ENCODE measurements at places on chromosomes 7 and 10.

DNA sequence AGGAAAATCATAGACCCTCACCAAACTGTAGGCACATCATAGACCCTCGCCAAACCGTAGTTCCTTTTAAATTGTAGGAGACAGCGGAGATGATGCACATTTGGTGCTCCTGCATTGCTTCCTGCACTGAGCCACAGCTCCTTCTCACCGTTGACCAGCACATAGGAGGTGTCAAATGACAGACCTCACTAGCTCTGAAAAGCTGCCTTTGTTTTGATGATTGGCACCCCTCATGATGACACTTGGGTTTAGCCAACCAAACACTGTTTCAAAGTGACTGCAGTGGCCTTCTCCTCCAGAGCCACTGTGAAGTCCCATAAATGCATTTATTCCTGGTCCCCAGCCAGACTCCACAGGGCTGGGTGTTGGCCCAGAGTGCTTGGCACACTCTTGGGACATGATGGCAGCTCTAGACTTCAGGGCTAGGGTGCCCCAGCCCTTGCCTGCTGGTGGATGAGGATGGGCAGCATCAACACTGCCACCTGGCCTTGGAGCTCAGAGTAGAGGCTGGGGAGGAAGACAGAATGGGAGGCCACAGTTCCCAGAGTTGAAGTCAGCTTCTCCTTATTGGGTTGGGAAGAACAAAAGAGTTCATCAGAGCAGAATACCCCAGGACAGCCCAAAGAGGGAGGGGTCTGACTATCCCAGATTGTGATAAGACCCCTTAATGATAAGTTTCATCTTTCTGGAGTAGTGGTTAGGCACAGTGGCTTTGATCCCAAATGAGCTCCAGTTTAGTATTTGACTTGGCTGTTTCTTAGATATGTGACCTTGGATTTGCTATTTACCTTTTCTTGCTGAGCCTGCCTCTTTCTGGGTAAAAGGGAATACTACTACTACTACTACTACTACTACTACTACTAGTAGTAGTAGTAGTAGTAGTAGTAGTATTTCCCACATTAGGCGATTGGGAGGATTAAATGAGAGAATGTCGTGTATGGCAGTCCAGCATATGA is 75.3 kb downstream of the MTPN start:
- DNase-seq = no peak

DNA sequence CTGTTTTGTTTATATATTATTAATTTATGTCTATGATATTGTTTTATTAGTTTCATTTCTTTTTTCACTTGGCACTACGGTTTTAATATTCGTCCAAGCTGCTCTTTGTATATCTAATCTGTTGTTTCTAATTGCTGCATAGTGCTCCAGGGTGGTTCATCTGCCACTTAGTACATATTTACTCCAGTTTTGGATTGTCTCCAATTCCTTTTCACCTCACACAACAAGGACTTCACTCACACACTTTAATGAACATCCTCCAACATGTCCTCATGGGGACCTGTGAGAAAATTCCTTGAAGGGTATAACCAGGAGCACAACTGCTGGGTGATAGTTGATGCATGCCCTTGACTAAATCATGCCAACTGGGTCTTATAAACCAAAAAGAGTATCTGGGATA is 14.1 kb upstream of the NOC3L start:
- DNase-seq = no peak

DNA sequence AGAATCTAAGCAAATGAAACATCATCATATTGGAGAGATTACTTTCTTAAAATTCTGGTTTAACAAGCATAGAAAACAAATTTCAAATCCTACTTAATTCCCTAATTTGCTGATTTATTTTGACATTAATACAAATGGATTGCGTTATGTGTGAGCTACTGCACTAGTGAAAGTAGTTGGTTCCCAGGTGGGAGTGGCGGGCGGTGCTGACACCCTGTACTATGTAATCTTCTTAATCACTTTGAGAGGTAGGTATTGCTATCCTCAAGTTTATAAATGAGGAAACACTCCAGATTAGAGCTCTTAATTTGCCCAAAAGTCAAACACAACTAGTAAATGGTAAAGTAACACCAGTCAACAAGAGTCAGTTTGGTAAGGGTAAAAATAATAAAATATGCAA is 131.1 kb downstream of the ELAPOR2 start:
- no peak for DNase-seq

DNA sequence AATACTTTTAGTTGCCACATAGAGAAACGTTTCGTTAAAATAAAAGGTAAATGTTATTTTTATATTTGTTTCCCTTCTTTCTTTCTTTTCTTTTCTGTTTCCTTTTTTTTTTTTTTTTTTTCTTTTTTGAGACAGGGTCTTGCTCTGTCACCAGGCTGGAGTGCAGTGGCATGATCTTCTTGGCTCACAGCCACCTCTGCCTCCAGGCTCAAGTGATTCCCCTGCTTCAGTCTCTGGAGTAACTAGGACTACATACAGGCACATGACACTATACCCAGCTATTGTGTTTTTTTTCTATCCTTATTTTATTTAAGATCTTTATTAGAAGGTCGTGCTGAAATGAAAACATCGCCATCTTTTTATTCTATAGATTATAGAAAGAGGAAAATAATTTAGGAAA is 661.8 kb upstream of the MBL2 start:
- no peak for DNase-seq

DNA sequence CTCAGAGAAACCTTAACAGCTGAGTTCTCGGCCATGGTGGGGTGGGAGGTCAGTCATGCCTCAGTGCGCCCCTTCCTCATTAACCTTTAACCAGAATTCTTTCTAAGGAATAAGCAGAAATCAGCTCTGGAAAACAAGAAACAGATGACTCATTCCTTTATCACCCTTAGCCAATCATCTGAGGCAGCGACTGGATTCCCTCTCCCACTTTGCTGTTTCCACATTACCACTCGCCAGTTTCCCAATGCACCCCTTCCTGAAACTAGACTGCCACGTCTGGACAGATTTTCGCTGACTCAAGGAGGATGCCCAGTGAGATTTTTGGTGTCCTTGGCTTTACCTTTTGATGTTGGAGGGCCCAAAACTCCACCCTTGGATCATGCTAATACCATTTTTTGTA is 223.8 kb downstream of the PLXDC2 start:
- no peak for DNase-seq

DNA sequence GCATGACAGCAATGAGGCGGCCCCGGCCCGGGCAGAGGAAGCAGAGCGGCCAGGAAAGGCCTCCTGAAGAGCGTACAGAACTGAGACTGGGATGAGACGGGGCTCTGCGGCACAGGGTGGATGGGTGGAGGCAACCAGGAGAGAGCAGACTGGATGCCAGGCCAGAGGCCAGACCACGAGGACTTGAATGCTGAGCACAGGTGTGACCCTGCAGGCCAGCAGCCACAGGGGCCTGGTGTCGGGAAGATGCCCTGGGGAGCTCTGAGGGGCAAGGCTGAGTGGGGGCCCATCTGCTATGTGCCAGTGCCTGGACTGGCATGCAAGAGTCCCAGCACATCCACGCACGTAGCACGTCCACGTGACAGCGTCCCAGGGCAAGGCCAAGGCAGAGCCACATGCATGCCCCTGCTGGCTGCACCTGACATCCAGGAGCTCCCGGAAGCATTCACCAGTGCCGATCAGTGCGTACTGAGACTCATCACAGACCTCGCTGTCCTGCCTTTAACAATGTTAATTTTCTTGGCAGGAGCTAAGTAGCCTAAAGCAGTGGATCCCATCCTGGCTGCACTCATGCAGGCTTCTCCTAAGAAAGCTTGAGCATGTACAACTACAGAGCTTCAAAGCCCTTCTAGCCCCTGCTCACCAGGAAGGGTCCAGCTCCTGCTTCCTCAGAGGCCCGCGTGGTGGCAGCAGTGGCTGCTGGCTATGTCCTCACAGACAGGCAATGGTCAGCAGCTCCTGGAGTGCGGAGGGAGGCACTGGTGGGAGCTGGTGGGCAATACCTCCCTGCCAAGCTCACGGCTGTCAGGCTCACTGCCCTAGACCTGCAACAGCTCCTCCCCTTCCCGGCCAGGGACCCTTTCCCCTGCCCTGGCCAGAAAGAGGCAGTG is 18.0 kb downstream of the GRID1 start:
- DNase-seq = no peak

All from fibroblast of skin of abdomen (primary cell).